CD4-positive, alpha-beta T cell (primary cell): ENCODE measurements at places on chromosomes 6 and 20.

DNA sequence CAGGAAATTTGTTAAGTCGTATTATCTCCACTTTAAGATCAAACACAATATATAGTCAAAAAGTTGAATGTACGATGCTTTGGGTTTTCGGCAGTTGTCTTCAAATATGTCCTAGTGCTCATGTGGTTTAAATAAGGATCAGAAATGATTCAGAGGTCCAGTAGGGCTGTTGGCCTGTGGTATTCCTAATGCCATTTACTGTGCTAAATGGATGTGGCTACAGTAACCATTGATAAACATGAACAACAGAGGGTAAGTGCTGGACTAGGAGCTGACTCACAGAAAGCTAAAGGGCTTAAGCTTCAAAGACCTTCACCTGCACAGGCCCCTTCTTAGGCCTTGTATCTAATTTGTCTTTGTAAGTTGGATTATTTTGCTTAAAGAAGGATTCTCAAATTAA is 80.5 kb upstream of the TPD52L1 start:
- no peak for DNase-seq

GRCh38 chr6:26457264-26457805 is 420 bp upstream of the BTN2A1 start:
- DNase-seq: no peak

- no peak for DNase-seq
Measured at GRCh38 chr20:51315390-51315789, 227.1 kb downstream of the NFATC2 start.

DNA sequence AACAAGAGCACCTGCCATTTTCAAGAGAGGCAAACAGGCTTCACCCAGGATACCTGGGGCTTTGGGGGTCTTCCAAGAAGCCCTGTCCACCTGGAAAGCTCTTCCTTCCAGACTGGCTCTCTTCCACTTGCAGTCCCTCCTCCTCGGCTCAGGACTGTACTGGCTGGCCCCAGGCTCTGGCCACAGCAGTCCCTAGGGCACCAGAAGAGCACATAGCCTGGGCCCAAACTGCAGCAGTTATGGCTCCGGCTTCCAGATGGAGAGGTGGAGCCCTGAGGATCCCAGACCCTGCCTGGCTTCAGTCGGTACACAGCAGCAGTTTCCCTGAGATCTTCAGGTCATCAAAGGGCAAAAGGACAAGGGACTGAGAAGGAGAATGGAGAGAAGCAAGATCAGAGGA is 1.6 kb upstream of the SLC35B2 start:
- DNase-seq: no peak
